ENCODE measurements at places on chromosomes 11 and 22.

DNA sequence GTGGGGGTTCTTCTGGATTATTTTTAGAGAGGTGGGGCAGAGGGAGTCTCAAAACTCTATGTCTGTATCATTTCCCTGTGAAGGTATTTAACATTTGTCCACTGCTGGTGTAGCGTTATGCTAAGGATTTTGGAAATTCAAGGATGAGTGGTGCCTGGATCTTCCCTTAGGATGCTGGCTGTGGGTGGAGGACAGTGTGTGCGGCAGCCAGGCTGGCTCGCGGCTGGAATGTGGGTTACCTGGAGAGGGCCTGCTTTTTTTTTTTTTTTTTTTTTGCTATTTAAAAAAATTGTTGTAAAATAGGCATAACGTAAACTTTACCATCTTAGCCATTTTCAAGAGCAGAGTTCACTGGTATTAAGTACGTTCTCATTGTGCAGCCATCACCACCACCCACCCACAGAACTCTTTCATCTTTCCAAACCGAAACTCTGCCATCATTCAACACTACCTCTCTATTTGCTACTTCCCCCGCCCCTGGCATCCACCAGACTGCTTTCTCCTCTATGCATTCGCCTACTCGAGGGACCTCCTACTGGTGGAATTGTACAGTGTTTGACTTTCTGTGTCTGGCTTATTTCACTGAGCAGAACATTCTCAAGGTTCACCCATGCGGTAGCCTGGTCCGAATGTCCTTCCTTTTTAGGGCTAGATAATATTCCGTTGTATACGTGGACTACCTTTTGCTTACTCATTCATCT is 67.1 kb downstream of the PARVB start:
- DNase-seq = no peak

- peak; percentile 80 for DNase-seq
These were observed 52.9 kb downstream of the SYT13 start for GRCh38 chr11:45233121-45233803.

GRCh38 chr11:4926608-4927007 is 2.5 kb upstream of the OR51G1 start:
- DNase-seq = no peak

DNA sequence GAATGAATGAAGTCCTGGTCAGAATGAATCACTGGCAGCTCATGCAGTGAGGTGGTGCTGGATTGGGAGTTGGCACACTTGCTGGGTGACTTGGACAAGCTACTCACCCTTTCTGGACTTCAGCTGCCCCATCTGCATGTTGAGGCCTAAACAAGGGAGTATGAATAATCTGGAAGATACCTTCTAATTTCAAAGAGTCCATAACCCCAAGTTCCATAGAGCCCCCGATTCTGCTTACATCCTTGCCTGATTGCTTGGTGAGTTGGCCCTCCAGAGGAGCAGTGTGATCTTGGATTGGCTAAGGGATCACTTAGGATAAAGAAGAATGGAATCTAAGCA is 18.3 kb upstream of the ACCSL start:
- no peak for DNase-seq

DNA sequence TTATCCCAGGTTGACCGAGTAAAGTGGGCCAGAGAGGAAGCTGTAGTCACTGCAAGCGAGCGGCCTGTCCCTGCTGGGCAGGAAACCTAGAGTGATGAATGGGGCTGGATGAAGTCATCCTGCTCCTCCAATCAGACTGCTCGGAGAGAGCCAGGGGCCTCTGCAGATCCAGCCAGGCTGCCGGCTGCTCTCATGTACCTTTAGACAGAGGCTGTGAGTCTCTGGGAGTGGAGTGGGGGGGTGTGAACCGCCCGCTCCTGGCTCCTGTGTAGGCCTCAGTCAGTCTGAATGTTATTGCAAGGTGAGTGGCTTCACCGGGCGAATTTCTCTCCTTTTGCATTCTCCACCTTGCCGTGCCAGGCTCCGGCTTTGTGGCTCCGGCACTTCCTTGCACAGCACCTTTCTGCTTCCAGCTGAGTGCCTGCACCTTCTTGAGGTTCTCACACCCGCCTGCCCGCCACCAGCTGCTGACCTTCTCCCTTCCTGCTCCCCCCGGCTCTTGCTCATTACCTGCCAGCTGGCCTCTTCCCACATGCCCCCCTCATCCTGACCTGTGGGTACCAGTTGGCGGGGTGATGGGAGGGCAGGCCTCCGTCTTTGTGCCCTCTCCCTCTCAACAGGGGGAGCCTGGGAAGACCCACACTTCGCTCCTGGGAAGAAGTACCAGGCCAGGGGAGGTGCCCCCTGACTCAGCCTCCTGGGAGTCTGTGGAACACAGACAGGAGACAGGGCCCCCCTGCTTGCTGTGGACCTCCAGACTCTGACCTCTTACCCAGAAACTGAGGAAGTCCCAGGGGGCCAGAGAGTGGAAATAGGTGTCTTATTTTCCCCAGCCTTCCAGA is 79.9 kb downstream of the GRAMD1B start:
- DNase-seq = no peak

GRCh38 chr11:8871962-8872361 is 39.0 kb upstream of the AKIP1 start:
- no peak for DNase-seq

DNA sequence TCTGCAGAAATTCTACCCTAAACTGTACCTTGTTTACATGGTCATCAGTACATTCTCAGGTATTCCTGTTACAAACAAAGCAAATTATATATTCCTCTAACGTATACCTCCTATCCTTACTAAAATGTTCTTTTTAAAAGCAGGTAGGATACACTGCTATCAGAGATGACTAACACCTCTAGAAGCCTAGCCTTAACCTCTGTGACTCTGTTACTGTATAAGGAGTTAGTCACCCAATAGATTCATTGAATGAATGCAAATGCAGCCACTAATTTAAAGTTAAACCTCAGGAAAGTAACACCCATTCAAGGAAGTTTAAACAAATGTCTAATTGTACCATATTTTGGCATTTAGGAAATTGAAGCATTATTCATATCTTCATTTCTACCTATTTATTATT is 82.2 kb downstream of the FCHSD2 start:
- no peak for DNase-seq

DNA sequence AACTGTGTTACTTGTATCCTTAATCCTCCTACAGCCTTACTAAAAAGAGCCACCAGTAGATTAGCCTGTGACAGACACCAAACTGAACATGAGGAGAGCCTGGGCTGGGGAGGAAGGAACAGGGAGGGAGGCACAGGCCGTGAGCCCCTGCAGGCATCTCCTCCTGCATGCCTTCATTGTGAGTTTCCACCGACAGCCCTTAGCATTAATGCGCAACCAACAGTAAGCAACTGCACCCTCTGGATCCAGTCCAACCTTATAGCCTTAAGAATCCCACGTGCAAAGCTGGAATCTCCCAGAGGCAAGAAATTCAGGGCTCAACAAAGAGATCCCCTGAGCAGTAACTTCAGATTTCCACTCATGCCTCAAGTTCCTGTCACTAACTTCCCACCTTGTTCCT is 84.6 kb downstream of the ETS1 start:
- no peak for DNase-seq

DNA sequence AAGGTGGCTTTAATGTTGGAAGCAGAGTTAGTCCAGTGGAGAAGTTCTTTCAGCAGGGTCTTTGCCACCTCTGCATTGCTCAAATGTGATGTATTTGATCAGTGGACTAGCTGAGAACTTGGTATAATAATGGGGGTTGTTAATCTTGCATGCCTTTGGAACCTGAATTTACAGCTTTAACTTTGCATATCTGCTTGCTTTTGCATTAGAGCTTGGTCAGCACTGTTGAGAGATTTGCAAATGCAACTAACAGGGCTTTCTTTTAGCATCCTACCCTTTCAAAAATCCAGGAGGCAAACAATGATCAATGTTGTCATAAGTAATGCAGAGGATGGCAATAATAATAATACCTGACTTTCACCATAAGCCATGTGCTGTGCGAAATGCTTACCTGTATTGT is 48.2 kb downstream of the NF2 start:
- no peak for DNase-seq

GRCh38 chr11:30921811-30922210 is 335.7 kb upstream of the MPPED2 start:
- no peak for DNase-seq

DNA sequence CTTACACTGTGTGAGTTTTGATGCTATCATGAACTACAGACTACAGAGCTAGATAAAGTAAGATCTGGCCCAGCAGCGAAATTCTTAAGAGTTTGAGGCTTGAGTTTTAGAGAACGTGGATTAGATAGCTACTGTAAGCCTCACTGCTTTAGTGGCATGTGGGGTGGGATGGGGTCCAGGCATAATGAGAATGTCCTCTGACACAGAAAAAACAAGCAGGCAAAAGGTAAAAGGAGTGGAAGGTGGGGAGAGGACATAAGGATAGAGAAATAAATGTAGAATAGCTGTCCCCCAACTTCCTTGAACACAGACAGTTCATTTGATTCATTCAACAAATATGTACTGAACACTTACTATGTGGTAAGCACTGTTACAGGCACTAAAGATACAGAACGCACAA is 324.5 kb upstream of the PITPNB start:
- DNase-seq = no peak

DNA sequence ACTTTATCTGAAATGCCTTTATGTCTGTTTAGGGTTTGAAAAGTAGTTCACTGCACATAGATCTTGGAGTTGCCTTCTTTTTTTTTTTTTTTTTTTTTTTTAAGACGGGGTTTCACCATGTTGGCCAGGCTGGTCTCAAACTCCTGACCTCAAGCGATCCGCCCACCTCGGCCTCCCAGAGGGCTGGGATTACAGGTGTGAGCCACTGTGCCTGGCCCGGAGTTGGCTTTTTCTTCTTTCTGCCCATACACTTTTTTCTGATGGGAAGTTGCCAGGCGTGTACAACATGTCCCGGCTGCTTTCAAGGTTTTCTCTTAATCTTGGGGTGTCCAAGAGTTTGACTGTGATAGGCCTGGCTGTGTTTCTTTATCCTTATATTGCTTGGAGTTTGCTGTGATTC is 12.9 kb upstream of the GNB1L start:
- DNase-seq = no peak

DNA sequence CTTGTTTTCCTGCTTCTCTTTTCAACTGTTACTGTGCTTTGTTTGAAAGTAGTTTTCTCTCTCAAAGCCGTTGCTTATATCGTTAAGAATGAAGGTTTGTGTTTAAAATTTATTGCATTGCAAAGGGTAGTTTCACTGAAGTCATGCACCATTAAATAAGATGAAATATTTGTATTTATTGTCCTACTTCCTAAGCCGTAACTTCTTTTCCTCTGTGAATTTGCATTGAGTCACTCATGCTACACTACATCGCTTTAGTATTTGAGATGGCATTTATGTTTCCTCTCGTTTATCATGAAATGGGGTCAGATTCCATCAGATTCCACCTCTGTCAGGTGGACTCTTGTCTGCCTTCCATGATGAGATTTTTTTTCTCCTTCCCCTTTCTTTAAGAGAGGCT is 65.8 kb upstream of the RASSF10 start:
- no peak for DNase-seq

GRCh38 chr22:37126882-37127281 is 17.4 kb upstream of the TMPRSS6 start:
- DNase-seq = no peak

DNA sequence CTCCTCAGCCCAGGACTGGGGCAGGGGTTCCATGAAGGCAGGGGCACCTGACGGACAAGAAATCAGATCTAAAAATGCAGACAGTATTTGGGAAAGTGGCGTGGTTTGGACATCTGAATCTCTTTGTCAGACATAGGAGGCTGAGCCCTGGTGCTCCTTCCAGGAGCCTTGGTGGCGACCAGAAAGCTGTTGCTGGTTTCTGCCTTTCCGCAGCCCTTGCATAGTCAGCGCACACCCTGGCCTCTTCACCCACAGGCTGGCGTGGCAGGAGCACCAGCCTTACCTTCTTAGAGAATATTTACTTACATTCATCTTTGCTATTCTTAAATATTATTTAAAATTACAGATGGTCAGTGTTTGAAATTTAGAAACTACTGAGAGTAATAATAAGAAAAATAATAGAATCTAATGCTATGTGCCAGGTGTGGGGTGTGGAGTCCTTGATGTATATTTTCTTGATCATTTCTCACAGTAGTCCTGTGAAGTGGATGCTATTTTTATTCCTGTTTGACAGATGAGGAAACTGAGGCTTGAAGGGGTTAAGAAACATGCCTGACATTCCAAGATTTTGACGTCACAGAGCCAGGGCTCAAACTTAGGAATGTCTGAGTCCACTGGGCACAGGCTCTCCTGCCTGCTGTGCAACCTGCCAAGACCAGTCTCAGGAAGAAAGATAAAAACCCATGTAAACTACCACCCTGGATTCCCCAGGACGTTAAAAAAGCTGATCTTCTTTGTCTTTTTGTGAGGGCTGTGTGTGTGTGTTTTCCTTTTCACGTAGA is 51.6 kb downstream of the TBC1D22A start:
- DNase-seq = no peak

GRCh38 chr11:96263238-96263763 is 79.7 kb downstream of the MAML2 start:
- no peak for DNase-seq

GRCh38 chr11:131824771-131825170 is 454.4 kb downstream of the NTM start:
- no peak for DNase-seq

DNA sequence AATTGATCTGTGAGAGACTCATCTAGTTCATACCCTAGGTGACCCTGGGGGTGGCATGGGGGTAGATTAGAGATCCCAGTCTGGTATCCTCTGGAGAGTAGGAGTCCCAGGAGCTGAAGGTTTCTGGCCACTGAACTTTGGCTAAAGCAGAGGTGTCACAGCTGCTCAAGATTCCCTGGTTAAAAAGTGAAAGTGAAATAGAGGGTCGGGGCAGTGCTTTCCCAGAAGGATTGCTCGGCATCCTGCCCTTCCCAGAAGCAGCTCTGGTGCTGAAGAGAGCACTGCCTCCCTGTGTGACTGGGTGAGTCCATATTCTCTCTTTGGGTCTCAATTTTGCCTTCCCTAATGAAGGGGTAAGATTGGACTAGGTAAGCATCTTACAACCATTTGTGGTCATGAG is 653 bp downstream of the IL18BP start:
- DNase-seq = no peak

GRCh38 chr22:17781319-17782031 is 7.2 kb upstream of the BID start:
- peak; percentile 72 for DNase-seq

- no peak for DNase-seq
These were observed 860.5 kb upstream of the LRRC4C start for GRCh38 chr11:42319921-42320320.

GRCh38 chr11:87176044-87176443 is 138.3 kb downstream of the TMEM135 start:
- DNase-seq = no peak

Measured in Peyer's patch (tissue), 4 donors.